Fibroblast of gingiva (primary cell): ENCODE measurements at places on chromosomes 2 and 18.

GRCh38 chr2:223012291-223012690 is 39.7 kb upstream of the KCNE4 start:
- no peak for DNase-seq

GRCh38 chr2:84879584-84880394 is 1.1 kb downstream of the TRABD2A start:
- DNase-seq = no peak

- DNase-seq = no peak
These were observed 63.9 kb downstream of the FAM161A start for GRCh38 chr2:61789807-61790602.

DNA sequence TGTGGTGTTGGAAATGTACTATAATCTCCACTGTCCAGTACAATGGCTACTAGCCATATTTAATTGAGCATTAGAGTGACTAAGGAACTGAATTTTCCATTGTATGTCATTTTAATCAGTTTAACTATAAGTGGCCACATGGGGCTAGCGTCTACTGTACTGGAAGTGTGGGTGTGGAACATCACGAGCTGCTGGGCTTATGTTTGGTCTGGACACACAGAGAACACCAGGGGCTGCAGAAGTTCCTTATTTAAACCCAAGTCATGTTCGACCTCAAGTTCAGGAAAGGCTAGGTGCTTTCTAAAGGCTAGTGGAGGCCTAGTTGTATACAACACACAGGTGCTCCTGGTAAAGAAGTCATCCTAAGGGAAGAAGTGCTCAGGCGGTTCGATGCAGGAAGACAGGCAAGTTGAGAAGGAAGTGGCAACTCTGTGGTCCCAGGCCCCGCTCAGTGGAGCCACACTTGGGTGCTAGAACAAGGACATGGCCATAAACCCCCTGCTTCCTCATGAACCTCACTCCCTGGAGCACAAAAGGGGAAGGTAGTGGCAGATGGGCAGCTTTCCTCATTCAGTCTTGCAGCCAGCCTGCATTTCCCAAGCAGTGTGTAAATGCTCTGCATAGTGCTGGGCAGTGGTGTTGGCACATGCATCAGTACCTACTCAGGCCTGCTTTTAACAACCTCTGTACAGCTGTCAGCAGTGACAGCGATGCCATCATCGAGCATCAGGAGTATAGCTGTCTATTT is 13.3 kb downstream of the LGALSL start:
- no peak for DNase-seq

GRCh38 chr2:126449677-126450076 is 206.3 kb upstream of the GYPC start:
- DNase-seq = no peak

DNA sequence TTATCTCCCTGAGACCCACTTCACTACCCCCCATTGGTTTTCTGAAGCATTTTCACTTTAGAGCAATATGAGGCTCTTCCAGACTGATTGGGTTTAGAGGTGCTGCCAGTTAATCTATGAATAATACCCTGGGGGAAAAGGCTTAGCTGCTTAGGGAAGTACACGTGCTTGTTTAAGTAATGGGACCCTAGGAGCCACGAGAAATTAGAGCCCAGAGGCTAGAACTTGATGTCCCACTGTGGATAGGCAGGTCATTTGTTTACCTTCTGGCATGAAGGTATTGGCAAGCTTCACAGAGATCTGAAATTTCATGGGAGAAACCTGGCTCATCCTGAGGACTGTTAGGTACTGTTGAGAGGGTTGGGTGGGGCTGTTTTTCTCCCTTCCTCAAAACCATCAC is 59.7 kb downstream of the CLIP4 start:
- no peak for DNase-seq

GRCh38 chr2:62236499-62236898 is 40.6 kb downstream of the B3GNT2 start:
- DNase-seq = no peak

GRCh38 chr2:129698593-129698992 is 280.9 kb upstream of the RAB6C start:
- no peak for DNase-seq

- DNase-seq = no peak
These were observed 250.8 kb downstream of the LRRTM1 start for GRCh38 chr2:80053522-80054345.
